ENCODE measurements at places on chromosomes 7 and 10.

- no peak for DNase-seq
Observed at GRCh38 chr10:57955076-57955475, 312.6 kb downstream of the IPMK start.

- DNase-seq = no peak
Observed at GRCh38 chr7:76003351-76003750, 9.0 kb upstream of the TMEM120A start.

GRCh38 chr10:113504423-113504822 lies 48.4 kb upstream of the HABP2 start:
- DNase-seq = no peak

GRCh38 chr10:124219655-124220054 lies 126.3 kb upstream of the CHST15 start:
- no peak for DNase-seq

Data from cortex of kidney (tissue), 1 donor.